NB4 (cell line): ENCODE measurements at places on chromosomes 2 and 18.

- no peak for DNase-seq
These were observed 71.3 kb downstream of the FAM228A start for GRCh38 chr2:24245986-24246776.

- no peak for DNase-seq
These were observed 382.1 kb downstream of the ZEB2 start for GRCh38 chr2:144137705-144138428.

DNA sequence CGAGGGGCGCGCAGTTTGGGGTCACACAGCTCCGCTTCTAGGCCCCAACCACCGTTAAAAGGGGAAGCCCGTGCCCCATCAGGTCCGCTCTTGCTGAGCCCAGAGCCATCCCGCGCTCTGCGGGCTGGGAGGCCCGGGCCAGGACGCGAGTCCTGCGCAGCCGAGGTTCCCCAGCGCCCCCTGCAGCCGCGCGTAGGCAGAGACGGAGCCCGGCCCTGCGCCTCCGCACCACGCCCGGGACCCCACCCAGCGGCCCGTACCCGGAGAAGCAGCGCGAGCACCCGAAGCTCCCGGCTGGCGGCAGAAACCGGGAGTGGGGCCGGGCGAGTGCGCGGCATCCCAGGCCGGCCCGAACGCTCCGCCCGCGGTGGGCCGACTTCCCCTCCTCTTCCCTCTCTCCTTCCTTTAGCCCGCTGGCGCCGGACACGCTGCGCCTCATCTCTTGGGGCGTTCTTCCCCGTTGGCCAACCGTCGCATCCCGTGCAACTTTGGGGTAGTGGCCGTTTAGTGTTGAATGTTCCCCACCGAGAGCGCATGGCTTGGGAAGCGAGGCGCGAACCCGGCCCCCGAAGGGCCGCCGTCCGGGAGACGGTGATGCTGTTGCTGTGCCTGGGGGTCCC is at the start of gene ITGA4:
Gene ITGA4, plus strand, starts transcription at position 266 of the 620 bp plus-strand sequence. Its CDS starts 269 bp downstream, at position 535.
- peak; percentile 97 for DNase-seq

DNA sequence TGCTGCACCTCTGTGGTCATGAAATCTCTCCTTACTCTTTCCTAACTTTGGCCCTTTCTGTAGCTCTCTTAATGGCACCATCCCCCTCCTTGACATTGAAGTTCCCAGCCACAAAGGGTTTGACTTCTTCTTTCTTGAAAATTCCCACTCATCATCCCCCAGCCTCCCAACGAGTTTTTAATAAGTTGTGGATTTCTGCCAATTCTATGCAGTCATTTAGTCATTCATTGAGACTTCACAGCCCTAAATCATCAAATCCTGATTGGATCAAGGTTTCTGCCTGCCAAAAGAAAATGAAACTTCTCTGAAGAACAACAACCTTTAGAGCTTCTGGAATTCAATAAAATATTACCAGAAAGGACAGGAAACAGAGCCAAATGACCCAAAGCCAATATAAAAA is 354.3 kb downstream of the CLIP4 start:
- no peak for DNase-seq

DNA sequence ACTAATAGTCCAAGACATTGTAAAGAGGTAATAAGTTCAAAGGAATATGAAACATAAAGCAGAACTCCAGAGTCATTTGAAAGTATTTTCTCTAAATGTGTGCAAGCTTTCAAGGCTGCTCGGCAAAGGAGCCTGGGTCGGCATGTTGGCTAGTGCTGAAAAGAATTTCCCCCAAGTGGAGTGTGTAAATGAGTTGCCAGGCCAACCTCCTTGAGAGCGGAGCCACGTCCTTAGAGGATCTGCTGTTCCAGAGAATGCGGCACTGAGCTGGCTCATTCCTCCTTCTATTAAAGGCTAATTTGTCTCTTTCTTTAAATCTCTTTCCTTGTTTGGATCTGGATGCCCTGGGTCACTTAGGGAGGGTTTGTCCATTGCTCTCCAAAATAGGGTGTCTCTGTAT is 127.5 kb downstream of the RDH14 start:
- DNase-seq = no peak

GRCh38 chr2:88351249-88351601 is 101.3 kb downstream of the FOXI3 start:
- DNase-seq = no peak

DNA sequence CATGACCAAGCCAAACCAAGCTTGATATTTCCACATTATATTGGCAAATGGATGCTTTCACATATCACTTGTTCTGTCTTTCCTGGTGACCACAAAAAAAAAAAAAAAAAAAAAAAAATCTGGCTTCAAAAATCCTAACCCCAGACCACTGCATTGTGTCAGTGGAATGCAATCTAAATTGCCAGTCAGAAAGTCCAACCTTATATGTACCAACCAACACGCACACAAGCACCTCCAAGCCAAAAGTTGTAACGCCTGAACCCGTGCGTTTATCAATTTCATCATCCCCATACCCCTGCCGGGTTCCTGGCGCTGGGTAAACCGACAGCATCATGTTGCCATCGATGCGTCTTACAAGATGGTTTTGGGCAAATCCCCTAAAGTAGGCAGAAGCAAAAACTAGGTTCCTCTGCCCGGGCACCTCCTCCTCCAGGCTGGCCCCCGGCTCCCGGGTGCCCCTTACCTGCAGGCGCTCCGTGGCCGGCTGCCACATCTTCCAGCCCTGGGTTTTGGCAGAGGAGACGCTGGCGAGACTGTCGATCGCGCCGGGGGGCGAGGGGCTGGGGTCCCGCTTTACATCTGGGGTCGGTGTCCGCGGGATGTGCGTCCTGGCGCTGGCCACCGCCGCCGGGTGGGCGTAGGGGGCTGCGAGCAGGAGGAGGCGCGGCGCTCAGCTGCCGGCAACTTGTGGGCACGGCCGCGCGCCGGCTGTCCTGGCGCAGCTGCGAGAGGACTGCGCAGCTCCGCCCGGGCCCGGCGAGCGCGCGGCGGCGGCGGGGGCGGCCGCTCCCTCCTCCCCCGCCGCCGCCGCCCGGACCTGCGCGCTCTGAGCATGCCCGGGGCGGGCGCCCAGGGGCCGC is at the start of gene PID1:
Gene PID1, minus strand, starts transcription at position 737 of the 860 bp plus-strand sequence. Its CDS starts 244 bp downstream, at position 493.
- no peak for DNase-seq

- peak; percentile 36 for DNase-seq
These were observed 127.5 kb upstream of the MMADHC start for GRCh38 chr2:149715005-149715592.
